SHP77 (cell line): ENCODE measurements at places on chromosomes 2 and 18.
A peak's percentile ranks its signal among the peaks of the same experiment; 100 is the strongest.

DNA sequence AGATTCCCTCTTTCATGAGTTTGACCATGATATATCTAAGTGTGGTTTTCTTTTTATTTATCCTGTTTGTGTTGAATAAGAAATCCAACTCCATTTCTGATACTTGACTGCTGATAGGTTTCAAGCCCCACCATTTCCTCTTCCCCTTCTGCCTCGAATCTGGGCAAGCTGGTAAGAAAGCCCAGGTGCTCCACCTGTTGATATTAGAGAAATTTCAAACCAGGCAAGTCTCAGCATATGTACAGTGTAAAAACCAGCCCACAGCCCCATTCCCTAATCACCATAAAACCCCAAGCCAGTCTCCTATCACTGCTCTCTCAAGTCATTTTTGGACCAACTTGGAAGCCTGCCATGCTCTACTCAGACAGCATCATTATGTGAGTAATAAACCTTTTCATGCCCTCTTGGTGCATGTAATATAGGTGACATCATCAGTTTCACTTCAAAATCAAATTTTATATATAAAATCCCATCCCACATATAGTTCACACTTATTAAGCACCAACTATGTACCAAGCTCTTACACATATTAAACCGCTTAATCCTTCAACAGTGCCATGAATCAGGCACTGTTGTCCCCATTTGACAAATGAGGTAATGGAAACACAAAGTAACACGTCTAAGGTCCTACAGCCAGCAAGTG lies 46.6 kb downstream of the SMAD2 start:
- DNase-seq: no peak

DNA sequence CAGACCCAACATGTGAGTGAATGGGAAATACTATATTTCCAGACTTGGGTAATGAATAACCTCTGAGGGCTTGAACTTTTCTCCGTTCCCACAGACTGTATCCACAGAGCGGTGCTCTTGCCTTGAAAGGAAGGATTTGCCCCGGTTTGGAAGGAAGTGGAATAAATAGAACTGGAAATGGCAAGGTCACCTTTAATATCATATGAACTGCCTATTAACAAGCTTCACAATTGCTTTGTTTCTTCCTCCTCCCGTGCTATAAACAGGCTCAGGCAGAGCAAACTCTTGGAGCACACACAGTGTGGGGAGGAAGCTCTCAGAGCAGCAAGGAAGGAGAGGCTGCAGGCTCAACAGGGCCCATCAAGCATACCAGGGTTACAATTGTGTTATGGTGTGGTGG lies 28.5 kb upstream of the DARS1 start:
- DNase-seq: no peak

GRCh38 chr18:21786526-21786925 lies 45.9 kb downstream of the MIB1 start:
- DNase-seq: no peak

- no peak for DNase-seq
These were observed 46.8 kb downstream of the MYO3B start for GRCh38 chr2:170224692-170225294.

DNA sequence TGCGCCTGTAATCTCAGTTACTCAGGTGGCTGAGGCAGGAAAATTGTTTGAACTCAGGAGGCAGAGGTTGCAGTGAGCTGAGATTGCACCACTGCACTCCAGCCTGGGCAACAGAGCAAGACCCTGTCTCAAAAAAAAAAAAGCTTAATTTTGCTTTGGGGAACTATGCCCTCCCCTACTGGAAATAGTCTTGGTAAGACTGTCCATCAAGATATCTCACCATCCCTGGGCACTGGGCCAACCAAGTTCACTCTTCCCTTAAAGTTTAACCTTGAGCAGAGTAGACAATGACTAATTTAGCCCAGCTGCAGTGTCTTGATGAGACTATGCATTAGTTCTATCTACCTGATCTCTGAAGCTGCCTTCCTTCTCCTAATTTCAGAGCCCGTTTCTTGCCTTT lies 44.7 kb downstream of the ASXL2 start:
- no peak for DNase-seq

- no peak for DNase-seq
These were observed 38.0 kb downstream of the CYP1B1 start for GRCh38 chr2:38037757-38038621.

GRCh38 chr18:6626457-6626856 lies 103.1 kb upstream of the ARHGAP28 start:
- DNase-seq: no peak

DNA sequence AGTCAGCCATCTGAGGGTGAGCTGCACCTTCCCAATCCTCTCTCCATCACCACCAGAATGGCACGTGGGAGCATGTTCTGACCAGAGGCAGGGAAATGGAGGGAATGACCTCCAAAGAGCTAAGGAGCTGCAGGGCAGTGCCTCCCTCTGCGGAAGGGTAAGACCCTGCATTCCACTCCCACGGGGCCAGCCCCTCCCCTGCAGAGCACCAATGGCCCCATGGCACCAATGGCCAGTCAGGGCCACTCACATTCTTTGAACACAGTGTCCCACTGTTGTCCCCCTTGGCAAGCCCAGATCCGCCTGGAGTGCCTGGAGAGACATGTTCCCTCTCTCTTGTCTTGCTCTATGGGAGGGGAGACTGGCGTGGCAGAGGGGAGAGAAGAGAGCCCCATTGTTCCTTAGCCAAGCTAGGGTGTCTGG lies 164.4 kb downstream of the TNS1 start:
- no peak for DNase-seq

DNA sequence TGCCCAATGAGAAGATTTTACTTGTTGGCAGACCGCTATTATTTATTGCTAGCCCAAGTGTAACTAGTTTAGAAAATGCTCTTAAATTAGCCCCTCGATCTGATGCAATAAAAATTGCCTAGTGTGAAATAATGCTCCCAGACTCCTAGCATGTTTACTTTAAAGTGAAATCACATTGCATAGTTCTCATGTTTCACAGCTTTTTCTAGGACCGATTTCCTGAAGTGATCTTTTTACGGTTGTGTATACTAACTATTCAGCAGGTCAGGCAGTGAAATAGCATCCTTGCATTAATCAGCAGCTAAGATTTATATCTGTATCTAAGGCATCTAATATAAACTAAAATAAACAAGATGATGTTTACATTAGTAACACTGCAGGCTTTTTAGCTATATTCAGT lies 52.4 kb downstream of the PMS1 start:
- peak; percentile 18 for DNase-seq

GRCh38 chr2:80363791-80364349 lies 59.3 kb upstream of the LRRTM1 start:
- no peak for DNase-seq

GRCh38 chr18:53441761-53442414 lies 782.6 kb downstream of the MBD2 start:
- no peak for DNase-seq

DNA sequence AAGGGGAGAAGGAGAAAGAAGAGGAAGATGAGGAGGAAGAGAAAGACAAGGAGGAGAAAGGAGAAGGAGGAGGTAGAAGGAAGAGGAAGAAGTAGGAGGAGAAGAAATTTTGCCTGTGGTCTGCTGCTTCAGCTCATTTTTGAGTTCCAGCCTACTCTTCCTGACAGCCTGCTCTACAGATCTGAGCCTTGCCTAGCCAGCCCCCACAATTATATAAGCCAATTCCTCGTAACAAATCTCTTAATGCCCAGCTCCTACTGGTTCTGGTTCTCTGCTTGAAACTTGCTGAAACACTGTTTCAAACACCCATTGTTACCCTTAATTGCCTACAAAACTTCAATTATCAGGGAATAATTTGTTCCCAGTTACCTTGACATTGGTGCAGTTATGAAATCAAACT lies 1014.2 kb upstream of the CELF4 start:
- no peak for DNase-seq

DNA sequence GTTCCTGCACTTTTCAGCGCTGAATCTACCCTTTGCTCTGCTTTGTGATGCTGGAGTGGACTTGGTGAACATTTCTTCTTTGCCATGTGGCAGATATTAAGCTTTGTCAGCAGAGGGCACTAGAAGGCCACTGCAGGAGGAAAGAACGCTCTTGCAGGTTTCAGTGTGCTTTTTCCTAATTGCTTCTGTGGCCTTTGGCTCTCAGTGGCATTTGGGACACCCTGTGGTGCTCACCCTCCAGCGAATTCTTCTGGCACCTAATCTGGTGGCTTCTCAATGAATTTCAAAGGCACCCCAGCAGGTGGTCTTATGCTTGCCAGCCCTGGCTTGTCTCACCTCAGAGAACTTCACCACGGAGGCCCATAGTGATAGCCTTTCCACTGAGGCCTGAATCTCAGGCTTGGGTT lies 146.7 kb downstream of the MYO3B start:
- DNase-seq: peak; percentile 13

DNA sequence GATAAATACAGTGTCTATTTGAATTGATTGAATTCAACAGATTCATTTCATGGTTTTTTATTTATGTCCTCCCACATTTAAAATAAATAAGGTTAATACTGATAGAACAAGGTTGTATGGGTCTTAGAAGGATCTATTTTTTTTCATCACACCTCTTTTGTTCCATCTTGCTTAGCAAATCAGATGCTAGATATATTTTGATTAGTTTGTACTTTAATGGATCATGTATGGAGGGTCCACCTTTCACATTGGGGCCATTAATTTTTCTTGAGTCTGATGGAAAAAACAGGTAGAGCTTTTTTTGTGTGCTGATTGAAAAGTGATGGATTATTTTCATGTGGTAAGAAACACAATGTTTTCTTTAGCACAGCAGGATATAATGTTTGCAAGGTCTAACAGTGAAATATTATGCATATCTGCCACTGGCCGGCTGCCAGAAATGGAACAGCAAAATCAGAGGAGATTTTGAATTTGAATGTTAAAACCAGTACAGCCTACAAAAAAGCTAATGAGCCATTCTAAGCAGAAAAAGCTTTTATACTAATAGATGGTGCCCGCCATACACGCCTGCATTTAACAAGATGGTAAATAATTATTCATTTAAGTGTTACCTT lies 188.1 kb upstream of the ETAA1 start:
- no peak for DNase-seq

- no peak for DNase-seq
These were observed 29.2 kb downstream of the ZNF516 start for GRCh38 chr18:76465630-76466409.

- peak; percentile 59 for DNase-seq
These were observed 58.0 kb upstream of the ARL5A start for GRCh38 chr2:151886241-151886640.

GRCh38 chr2:8669157-8669817 lies 12.6 kb upstream of the ID2 start:
- DNase-seq: no peak

DNA sequence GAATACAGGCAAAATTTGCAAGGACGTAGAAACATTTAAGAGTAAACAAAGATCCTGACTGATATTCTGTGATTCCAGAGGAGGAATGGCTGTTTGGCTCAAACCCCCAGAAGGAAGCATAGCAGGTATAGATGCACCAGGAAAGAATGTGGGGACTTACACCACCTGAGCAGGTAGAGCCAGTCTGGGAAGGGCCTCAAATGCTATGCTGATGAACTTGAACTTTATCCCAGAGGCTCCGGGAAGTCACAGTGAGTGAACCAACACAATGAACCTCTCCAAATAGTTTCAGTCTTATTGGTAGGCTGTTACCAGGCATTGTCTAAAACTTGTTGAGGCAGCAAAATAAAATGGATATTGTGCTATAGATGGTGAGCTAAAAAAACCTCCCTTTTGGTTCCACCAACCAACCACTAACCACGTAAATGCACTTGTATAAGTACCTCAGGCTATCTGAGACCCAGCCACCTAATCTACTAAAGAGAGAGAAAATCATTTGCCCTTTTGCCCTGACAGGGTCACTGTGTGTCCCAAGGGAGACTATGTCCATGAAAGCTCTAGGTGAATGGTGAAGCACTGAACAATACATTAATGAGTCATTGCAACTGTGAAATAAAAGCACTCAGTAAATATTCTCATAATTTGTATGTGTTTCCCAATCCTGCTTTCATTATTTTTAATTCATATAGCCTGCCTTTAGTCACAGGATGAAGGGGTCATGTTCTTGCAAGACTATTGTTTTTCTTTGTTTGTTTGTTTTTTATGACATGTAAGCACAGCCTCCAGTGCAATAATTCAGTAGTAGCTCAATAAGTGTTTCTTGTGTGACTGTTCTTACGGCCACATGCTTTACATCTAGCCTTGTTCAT lies 911.6 kb downstream of the EPHA4 start:
- no peak for DNase-seq
